ENCODE measurements at places on chromosomes 4 and X. TPM values are rescaled to one million over a fixed set of nuclear protein-coding genes. Genes with fewer than 3 reads are reported as not detected.

Gene GPR34
- total RNA-seq, result 4.5 TPM

GRCh38 chr4:88162626-88163025 is 4.2 kb upstream of the ABCG2 start:
- no peak overlapping the region for H3K27ac ChIP-seq
- H3K4me3 ChIP-seq, result no peak overlapping the region
- no peaks in the 10 kb centered on the region for H3K36me3 ChIP-seq
- no peak for DNase-seq
- peaks cover 23% of the 10 kb centered on the region for H3K4me1 ChIP-seq
- H3K27me3 ChIP-seq, result no peaks in the 10 kb centered on the region

DNA sequence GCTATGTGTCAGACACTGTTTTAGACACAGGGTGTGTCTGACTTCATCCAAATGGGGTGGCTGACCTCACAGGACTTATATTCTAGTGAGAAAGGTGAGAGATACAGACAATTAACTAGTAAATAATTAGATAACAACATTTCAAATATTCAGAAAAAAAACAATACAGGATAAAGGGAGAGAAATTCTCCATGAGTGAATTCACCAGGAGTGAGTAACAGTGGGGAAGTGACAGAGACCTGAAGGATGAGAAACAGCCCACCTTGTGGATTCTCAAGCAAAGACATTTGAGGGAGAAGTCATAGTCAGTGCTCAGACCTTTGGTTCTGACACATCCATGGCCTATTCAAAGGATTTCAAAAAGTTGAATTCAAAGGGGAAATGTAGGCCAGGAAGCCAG is 627.9 kb downstream of the IQCM start:
- no peaks in the 10 kb centered on the region for H3K4me1 ChIP-seq
- H3K27ac ChIP-seq, result no peak overlapping the region
- no peak overlapping the region for H3K4me3 ChIP-seq
- H3K27me3 ChIP-seq, result no peaks in the 10 kb centered on the region
- no peaks in the 10 kb centered on the region for H3K36me3 ChIP-seq
- no peak for DNase-seq

- no peaks in the 10 kb centered on the region for H3K27me3 ChIP-seq
- no peaks in the 10 kb centered on the region for H3K36me3 ChIP-seq
- no peak overlapping the region for H3K4me3 ChIP-seq
These were observed 2.7 kb downstream of the GRIA3 start for GRCh38 chrX:123186801-123187200.

DNA sequence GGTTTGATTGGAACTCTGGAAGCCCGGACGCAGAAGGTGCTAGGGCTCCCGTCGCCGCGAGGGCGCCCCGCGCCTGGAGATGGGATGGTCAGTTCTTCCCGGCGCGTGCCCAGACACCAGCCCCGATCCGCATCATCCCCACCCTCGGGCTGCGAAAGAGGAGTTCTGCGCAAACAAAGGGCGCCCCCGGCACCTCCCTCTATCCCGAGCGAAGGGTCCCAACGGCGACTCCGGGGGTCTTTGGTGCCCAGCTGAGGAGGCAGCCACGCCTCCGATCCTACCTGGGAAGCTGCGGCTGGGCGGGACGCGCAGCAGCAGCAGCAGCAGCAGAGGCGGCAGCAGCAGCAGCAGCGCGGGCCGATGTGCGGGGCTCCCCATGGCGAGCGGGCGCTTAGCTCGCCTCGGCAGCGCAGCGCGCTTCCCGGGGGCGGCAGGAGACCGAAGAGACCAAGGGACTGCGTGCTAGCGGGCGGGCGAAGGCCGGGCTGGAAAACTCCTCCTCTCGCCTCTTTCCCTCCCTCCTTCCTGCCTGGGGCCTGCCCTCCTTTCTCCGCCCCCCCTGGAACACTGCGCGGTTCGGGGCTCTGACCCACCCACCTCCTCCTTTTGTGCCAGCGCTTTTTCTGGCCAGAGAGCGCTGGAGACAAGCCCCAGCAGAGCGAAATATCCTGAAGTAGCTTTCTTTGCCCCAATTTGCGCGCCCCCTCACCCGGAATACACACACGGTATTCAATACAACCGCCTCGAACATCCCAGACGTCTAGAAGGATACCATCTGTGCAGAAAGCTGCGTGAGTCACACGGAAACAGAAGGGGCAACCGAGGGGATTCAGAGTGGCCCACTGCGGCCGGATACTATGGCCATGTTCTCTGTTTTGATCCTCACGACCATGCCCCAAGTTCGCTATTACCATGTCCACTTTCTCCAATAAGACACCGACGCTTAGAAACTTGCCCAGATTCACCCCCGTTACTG is at the start of gene SRPX:
Gene SRPX, minus strand, starts transcription at position 457 of the 976 bp plus-strand sequence. Its CDS starts 79 bp downstream, at position 378.
- H3K36me3 ChIP-seq, result no peaks in the 10 kb centered on the region
- H3K27ac ChIP-seq, result no peak within 1 kb of the TSS
- peak within 1 kb of the TSS; percentile 11 for H3K4me3 ChIP-seq
- no peak for DNase-seq

Gene PGK1
- total RNA-seq, result 70.3 TPM

DNA sequence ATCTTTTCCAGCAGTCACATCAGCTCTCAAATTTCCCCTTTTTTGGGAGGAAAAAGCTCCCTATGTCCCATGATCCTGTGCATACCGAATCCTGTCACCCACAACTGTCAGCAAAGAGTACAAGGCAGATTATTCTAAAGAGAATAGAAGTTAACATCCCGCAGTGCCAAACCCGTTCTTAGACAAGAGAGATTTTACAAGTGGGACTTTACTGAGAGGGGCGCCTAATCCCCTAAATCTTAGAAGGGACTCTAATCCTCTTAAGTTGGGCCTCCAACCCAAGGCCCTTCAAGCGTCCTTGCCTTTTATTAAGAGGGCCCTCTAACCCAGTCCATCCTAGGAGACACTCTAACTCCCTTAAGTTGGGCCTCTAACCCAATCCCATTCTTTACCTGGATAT is 193.9 kb downstream of the CPXCR1 start:
- H3K36me3 ChIP-seq, result no peaks in the 10 kb centered on the region
- DNase-seq, result no peak
- no peak overlapping the region for H3K4me3 ChIP-seq
- no peaks in the 10 kb centered on the region for H3K27me3 ChIP-seq
- H3K27ac ChIP-seq, result no peak overlapping the region

Gene DAPP1
- total RNA-seq, result 4.8 TPM

DNA sequence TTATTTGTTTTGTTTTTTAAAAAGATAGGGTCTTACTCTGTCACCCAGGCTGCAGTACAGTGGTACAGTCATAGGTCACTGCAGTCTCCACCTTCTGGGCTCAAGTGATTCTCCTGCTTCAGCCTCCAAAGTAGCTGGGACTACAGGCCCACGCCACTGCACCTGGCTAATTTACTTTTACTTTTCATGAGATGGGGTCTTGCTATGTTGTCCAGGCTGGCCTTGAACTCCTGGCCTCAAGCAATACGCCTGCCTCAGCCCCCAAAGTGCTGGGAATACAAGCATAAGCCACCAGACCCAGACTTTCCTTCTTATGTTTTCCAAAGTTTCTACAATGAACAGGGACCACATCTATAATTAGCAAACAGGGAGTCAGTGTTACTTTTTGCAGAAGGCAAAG is 37.9 kb upstream of the MXD4 start:
- H3K4me3 ChIP-seq, result no peak overlapping the region
- no peaks in the 10 kb centered on the region for H3K4me1 ChIP-seq
- no peaks in the 10 kb centered on the region for H3K27me3 ChIP-seq
- H3K27ac ChIP-seq, result no peak overlapping the region

- H3K4me3 ChIP-seq, result no peak overlapping the region
- H3K4me1 ChIP-seq, result no peaks in the 10 kb centered on the region
- no peak overlapping the region for H3K27ac ChIP-seq
- no peaks in the 10 kb centered on the region for H3K27me3 ChIP-seq
- H3K36me3 ChIP-seq, result no peaks in the 10 kb centered on the region
- DNase-seq, result no peak
These were observed 241.2 kb downstream of the ANK2 start for GRCh38 chr4:113290666-113291065.

GRCh38 chr4:175125410-175126068 is 207.4 kb downstream of the ADAM29 start:
- DNase-seq, result no peak
- no peaks in the 10 kb centered on the region for H3K27me3 ChIP-seq
- H3K4me1 ChIP-seq, result no peaks in the 10 kb centered on the region
- H3K36me3 ChIP-seq, result no peaks in the 10 kb centered on the region
- H3K4me3 ChIP-seq, result no peak overlapping the region

DNA sequence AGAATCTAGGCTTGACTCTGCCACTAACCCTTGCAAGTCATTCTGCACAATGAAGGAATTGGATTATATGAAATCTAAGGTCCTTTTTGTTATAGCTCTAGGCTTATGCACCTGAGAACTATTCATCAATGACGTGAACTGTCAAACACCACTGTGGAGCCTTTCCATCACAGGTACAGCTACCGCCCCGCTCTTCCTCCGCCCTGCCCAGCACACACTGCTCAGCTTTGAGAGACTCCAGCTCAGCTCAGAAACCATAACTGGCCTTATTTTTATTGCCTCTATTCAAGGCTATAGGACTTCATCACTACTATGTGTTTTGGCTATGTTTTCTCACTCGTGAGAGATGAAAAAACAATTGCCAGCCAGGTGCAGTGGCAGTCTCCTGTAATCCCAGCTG is 88.2 kb upstream of the RPL34 start:
- H3K4me1 ChIP-seq, result no peaks in the 10 kb centered on the region
- H3K27ac ChIP-seq, result no peak overlapping the region
- no peak overlapping the region for H3K4me3 ChIP-seq
- no peak for DNase-seq

DNA sequence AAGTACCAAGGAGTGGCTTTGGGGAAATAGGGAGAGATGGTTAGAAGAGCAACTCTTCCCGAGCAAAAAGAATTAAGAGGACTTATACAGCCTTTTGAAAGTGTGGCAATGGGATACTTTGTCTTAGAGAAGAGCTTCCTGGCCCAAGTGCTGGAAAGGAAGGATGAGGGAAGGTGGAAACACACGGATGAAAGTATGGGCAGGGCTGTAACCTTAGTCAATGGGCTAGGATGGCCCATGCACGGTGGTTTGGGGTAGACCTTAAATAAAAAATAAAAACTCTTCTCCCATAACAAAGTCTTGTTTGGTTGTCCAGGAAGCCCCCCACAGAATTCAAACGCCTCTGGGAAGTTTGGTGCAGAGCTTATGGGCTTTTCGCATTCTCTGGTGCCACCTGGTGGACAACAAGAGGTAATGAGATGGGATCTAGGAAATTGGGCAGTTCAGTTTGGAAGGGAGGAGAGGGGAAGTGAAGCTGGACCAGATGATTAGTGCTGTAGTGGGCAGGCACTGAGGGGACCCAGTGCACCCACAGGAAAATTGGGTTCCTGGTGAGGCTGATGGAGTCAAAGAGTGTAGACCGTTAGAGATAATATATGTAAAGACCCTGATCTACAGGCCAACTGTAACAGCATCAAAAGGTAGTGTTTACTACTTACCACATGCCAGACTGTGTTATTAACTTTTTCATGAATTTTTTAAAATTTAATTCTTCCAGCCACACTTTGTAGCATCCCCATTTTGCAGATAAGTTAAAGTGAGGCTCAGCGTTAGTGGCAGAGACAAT is 13.8 kb upstream of the ENOX2 start:
- no peaks in the 10 kb centered on the region for H3K36me3 ChIP-seq
- H3K27ac ChIP-seq, result no peak overlapping the region
- no peak overlapping the region for H3K4me3 ChIP-seq
- DNase-seq, result peak; percentile 40

- H3K36me3 ChIP-seq, result no peaks in the 10 kb centered on the region
- no peak for DNase-seq
- no peaks in the 10 kb centered on the region for H3K27me3 ChIP-seq
- no peak overlapping the region for H3K27ac ChIP-seq
- peaks cover 2% of the 10 kb centered on the region for H3K4me1 ChIP-seq
- no peak overlapping the region for H3K4me3 ChIP-seq
These were observed 145.1 kb downstream of the CBR4 start for GRCh38 chr4:168864821-168865541.

DNA sequence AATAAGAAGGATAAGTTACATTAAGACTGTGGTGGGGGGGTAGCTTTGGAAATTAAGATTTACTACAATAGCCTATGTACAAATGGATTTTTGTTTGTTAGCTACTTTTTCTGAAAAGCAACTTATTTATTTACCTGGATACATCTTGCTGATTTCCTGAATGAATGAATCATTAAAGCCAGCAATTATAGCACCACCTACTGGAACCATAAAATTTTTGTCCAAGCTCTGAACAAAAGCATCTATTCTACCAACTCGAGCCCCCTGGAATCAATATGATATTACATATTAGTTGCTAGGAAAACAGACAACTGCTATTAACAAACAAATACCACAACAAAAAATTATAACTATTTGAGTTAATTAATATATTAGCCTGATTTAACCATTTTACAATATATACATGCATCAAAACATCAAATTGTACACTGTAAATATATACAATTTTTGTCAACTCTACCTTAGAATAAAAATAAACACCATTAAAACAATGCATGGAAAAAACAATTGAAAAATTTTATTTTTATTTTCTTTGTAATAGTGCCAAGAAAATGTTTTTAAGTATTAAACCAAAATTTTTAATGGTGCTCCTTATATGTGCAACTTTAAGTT is 15.3 kb downstream of the SEPSECS start:
- peaks cover 14% of the 10 kb centered on the region for H3K36me3 ChIP-seq
- no peaks in the 10 kb centered on the region for H3K4me1 ChIP-seq
- no peaks in the 10 kb centered on the region for H3K27me3 ChIP-seq
- DNase-seq, result no peak

- no peaks in the 10 kb centered on the region for H3K27me3 ChIP-seq
- H3K4me1 ChIP-seq, result no peaks in the 10 kb centered on the region
- H3K4me3 ChIP-seq, result no peak overlapping the region
- H3K27ac ChIP-seq, result no peak overlapping the region
- DNase-seq, result no peak
These were observed 287.6 kb downstream of the ARHGAP24 start for GRCh38 chr4:85762529-85762871.

Gene MAMLD1
- 0.59 TPM for total RNA-seq

Gene USP46
- 4.6 TPM for total RNA-seq

Gene COL4A6
- total RNA-seq, result under 0.01 TPM

Gene GPR119
- not detected for total RNA-seq

Gene FOXR2
- not detected for total RNA-seq

- no peak for DNase-seq
- H3K4me1 ChIP-seq, result no peaks in the 10 kb centered on the region
- no peaks in the 10 kb centered on the region for H3K36me3 ChIP-seq
These were observed 41.5 kb downstream of the TNIP3 start for GRCh38 chr4:121122661-121123060.

DNA sequence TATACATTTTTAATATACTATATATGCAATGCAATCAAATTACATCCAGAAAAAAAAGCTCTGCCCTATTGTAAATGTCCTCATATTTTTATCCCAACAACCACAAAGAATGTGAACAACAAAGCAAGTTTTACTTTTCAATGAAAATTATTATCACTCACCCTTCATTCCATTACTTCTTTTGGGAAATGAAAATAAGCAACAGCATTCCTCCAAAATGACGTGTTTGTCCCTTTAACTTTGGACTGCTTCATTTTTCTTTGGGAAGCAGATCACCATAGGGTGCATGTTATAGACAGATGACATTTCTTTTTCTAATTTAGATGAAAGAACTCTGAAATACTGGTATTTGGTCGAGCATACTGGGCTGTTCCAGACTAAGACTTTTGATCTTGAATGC is 667.1 kb upstream of the BOD1L1 start:
- no peak overlapping the region for H3K4me3 ChIP-seq
- no peaks in the 10 kb centered on the region for H3K36me3 ChIP-seq
- no peaks in the 10 kb centered on the region for H3K27me3 ChIP-seq
- no peaks in the 10 kb centered on the region for H3K4me1 ChIP-seq
- no peak overlapping the region for H3K27ac ChIP-seq

Data from liver (tissue), 10 donors.